ENCODE measurements at places on chromosomes 6 and 20.

GRCh38 chr20:45309075-45309474 lies 976 bp upstream of the MATN4 start:
- no peak for DNase-seq

DNA sequence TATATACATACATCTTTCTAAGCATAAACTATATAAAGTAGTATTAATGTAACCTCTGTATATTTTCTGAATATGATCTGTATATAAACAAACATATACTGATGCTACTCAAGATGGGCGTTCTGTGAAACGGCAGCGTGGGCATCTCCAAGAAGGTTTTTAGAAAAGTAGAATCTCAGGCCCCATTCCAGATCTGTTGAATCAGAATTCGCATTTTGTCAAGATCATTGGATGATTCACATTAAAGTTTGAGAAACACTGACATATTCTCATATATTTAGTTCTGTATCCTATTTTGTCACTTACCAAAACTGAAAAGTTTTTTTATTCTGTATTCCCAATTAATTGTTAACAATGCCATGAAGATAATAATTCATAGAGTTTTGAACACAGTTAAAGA lies 5.5 kb downstream of the C6orf141 start:
- DNase-seq, result no peak

- DNase-seq, result peak; percentile 74
Measured at GRCh38 chr6:27806981-27807440, 105.2 kb downstream of the OR2B2 start.

- DNase-seq, result no peak
Measured at GRCh38 chr6:129940454-129941195, 77.8 kb upstream of the L3MBTL3 start.

GRCh38 chr6:122845916-122846612 lies 57.0 kb downstream of the SMPDL3A start:
- DNase-seq, result no peak

- DNase-seq, result no peak
Measured at GRCh38 chr6:5670811-5671561, 335.7 kb downstream of the NRN1 start.

All from sigmoid colon (tissue), 7 donors.